Calu3 (cell line): ENCODE measurements at places on chromosomes 2 and 18.

GRCh38 chr2:42804891-42805290, 12.5 kb upstream of the HAAO start:
- DNase-seq: no peak

DNA sequence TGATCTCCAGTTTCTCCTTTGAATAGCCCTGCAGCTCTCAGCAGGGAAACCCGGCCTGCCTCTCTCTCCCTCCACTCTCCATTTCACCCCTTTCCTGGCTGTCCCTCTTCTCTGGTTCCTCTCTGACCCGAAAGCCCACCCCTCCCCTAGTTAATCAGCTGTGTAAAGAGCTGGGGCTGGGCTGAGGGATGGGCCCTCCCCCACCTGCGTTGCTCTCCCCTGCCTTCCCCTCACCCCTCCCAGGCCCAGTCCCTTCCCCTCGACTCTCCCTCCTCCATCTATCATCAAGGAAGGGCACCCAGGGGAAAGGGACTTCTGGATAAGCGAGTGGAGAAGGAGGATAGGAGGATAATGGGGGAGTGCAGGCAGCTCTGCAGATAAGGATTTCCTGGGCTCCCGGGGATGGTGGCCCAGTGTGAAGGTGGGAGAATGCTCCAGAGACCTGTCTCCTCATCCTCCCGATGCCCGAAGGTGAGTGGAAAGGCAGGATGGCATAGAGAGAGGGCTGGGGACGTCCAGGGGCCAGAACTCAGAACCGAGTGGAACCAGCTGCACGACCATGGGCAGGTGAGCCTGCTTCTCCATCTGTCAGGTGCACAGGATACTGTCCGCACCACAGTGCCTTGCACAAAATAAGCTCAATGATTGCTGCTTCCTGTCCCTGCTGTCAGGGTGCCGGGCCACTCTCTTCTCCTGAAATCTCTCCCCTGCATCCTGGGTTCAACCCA, 12.0 kb downstream of the SLC30A3 start:
- no peak for DNase-seq

DNA sequence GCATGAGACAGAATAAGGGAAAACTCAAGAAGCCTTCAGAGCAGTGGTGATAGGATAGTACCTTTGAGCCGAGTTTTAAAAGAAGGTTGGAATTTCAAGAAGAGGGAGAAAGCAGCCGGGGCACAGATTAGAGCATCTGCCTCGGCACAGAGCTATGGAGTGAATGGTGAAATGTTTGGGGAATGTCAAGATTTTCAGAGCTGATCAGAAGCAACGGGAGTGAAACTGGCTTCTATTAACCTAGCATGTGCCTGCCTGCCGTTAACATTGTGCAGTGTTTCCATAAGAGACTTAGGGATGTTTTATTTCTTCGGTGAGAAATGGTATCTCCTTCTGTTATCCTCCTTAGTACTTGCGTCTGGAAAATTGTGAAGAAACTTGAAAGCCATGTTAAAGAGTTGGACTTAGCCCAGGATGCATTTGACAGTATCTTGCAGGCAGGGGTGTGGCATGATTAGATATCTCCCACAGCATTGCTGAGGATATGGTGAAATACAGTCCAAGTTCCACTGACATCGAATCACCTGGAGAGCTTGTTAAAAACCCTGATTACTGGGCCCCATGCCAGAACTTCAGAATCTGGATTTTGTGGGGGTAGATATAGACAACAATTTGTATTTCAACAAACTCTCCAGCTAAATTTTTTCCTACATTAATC, 96.8 kb upstream of the PPP1CB start:
- DNase-seq: no peak

DNA sequence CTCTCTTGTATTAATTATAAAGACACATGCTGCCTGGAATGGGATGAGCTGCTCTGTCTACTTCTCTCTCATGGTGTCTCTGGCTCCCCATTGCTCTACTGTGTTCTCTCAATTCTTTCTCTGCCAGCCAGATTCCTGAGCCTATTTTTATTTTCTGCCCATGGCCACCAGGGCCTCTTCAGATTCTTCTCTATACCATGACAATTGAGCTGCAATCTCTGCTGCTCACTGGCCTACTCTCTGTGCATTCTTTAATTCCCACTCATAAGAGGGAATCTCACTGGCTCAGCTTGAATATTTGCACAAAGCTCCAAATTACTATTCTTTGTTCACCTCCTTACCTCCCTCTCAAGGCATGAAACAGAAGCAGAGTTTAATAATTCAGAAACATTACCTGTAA, 161.4 kb upstream of the GULP1 start:
- DNase-seq: no peak
